HS-5 (cell line): ENCODE measurements at places on chromosomes 7 and 10.
A peak's percentile ranks its signal among the peaks of the same experiment; 100 is the strongest.

GRCh38 chr10:96017191-96017687 is 26.1 kb upstream of the CCNJ start:
- peak; percentile 19 for DNase-seq

DNA sequence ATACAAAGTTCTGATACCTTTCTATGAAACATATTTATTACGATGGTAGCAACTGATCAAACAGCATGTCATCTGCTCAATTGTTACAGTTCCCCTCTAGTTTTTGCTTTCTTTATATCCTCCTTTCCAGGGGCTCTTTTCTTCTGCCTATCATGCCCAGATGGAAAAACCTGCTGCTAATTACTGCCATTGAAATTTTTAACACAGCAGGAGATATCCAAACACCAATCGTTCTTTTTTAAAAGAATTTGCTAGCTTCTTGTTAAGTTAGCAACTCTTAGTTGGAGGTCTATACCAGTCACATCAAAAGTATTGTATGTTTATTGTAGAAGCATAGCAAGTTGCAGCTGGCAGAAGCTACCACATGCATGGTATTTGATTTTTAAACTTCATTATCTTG is 768.5 kb downstream of the NXPH1 start:
- no peak for DNase-seq

GRCh38 chr10:114893251-114893650 is 44.7 kb upstream of the TRUB1 start:
- DNase-seq = no peak

DNA sequence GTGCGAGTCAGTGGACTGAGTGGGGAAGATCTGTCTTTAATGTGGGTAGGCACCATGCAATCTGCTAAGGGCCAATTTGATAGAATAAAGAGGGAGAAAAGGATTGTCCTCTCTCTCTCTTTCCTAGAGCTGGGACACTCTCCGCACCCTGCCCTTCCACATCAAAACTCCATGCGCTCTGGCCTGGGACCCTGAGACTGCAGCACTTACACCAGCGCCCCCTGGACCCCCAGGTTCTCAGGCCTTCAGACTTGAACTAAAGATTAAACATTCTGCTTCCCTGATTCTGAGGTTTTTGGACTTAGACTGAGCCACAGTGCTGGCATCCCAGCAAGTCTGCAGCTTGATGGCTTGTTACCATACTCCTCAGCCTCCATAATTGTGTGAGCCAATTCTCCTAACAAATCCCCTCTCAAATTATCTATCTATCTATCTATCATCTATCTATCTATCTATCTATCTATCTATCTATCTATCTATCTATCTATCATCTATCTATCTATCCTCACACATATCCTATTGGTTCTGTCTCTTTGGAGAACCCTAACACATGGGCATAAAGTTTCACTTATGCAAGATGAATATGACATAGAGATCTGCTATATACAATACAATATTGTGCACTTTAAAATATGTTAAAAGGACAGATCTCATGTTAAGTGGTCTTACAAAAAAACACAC is 22.4 kb upstream of the OR2A5 start:
- no peak for DNase-seq

GRCh38 chr7:100360135-100360854 is 2.4 kb downstream of the PILRB start:
- DNase-seq = no peak

- DNase-seq = no peak
Measured at GRCh38 chr7:44824894-44825526, 22.9 kb downstream of the H2AZ2 start.

DNA sequence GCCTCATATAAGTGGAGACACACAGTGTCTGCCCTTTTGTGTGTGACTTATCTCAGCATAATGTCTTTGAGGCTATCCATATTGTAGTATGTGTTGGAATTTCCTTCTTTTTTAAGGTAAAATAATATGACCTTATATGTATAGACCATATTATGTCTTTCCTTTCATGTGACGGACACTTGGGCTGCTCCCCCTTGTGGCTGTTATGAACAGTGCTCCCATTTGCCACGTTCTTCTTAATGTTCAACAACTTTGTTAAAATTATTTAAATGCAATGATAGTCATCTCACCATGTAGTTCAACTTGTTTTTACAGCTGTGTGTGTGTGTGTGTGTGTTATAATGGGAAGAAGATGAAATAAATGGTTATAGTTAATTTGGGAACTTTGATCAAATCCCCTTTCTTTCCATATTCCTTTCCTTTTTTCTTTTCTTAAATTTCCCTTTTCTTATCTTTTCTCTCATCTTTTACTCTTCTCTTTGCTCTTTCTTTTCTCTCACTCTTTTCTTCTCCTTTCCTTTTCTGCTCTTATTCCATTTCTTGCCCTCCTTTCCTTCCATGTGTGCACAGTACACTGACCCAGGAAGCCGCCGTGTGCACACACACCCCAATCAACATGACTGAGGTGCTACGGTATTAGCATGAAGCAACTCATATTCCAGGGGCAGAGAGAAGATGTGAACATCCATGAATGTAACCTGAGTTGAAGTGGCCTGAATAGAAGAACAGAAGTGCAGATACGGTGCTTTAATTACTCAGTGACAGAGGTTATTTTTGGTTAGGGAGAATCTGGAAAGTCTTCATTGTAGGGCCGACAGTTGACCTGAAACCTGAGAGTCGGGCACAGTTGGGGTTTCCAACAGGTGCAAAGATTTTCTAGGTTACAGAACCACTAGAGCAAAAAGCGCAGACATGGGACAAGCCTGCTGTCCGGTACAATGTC is 596.6 kb downstream of the SDK1 start:
- no peak for DNase-seq

DNA sequence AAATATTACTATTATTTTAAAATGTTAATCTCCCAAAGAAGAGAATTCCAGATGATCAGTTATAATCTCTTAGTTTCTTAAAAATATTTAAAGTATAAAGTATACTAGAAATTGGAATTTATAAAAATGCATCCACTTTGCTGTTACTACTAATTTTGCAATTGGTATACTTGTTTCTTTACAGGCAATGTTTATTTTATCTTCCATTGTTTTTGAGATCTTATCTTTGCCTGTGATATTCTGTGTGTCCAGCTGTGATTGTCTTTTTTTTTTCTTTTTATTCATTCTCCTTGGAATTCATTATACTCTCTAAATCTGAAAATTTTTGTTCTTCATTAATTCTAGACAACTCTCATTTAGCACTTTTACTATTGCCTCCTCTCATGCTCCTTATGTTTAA is 652.6 kb downstream of the TNS3 start:
- DNase-seq = no peak

GRCh38 chr10:15169555-15170401 is 1.3 kb upstream of the NMT2 start:
- DNase-seq = no peak

GRCh38 chr10:13518076-13518692 is 10.6 kb downstream of the BEND7 start:
- DNase-seq = no peak

DNA sequence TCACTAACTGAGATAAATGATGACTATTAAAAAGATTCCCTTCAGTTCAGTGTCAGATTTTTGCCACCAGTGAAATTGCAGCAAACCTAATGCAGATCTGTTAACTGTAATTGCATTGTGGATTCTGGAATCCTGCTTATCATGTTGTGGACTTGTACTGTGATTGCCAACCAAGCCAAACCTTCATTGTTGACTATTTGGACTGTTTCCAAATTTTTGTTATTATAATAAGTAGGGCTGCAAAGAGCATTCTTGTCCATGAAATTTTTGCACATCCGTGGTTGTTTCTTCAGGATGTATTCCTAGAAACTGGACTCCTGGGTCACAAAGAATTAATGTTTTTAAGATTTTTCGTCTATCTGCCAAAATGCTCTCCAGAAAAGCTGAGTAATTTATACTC is 281.6 kb upstream of the ZMIZ1 start:
- no peak for DNase-seq

DNA sequence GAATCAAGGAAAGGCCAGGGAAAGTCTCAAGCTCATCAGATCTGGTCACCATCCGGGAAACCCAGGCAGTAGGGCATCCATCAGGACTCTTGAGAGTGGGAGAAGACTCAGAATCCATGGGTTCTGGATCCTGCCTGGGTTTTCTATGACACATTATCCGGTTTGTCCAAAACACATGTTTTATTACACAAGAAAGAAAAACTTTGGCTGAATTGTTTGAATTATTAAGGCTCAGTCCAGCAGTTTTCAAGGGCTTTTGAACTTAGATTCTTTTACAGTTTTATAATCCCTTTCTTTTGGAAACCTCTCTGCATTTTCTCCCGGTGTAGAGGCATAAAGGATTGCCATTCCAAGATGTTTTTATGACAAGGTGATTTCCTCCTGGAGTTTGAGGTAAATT is 528.5 kb upstream of the MGMT start:
- no peak for DNase-seq

DNA sequence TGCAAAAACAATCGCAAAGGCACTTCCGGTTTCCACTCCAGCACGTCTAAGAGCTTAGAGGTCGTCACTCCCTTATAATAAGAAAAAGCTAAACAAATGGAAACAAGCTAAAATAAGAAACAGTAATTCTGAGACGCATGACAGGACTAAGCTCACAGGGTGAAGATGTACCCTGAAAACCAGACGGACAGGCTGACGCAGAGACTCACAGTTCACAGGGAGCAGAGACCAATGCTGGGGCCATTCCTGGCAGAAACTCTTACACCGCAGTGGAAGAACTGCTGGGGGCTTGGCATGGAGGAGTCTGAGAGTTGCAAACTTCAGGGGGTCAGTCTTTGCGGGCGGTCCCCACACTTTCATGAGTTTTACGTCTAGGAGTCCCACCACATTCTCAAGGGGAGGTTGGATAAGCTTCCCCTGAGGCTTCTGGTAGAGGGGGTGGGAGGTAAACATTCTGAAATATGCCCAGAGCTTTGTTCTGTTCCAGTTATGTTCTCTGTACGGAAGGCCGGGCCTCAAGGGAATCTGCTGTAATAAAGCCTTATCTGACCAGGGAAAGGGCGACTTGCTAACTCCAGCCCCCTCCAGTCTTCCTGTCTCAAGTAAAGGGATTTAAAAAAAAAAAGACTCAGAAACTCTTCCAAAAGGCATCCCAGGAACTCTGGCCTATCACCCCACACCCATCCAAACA is 47.8 kb downstream of the BRI3 start:
- DNase-seq = no peak

DNA sequence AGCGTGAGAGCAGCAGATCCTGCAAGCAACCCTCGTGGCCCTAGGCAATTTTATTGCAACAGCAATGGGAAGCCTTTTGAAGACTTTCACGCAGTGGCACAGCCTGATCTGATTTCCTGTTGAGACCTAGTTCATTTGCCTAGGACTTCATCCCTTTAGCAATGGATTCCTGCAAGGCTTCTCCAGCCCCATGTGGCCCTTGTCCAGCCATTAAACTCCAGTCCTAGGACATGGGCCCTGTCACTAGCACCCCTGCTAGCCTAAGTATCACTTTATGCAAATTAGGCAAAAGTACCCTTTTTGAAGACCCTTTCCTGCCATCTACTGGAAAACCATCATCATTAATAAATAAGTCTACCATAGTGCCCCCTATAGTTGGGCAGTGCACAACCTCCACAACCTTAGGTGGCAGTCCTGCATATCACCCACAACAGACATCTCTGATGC is 379.4 kb downstream of the GALNT17 start:
- no peak for DNase-seq

DNA sequence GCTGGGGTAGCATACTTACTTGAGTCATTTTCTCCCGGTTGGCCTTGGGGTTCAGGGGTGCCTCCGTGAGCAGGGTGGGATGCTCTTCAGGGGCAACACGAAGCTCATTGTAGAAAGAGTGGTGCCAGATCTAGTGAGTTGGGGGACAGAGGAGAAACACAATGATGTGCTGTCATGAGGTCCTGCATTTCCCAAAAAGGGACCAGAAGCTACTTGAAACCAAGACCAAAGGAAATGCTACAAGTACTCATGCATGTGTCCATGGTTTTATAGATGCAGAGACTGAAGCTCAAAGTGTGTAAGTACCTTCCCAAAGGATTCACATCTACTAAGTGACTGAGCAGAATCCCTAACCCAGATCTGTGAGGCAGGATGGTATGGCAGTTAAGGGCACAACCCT is 8.8 kb downstream of the ACTA2 start:
- no peak for DNase-seq

GRCh38 chr7:151313857-151314256 is 27.8 kb upstream of the NUB1 start:
- no peak for DNase-seq

- no peak for DNase-seq
Measured at GRCh38 chr10:13632440-13632839, 45.7 kb downstream of the PRPF18 start.

DNA sequence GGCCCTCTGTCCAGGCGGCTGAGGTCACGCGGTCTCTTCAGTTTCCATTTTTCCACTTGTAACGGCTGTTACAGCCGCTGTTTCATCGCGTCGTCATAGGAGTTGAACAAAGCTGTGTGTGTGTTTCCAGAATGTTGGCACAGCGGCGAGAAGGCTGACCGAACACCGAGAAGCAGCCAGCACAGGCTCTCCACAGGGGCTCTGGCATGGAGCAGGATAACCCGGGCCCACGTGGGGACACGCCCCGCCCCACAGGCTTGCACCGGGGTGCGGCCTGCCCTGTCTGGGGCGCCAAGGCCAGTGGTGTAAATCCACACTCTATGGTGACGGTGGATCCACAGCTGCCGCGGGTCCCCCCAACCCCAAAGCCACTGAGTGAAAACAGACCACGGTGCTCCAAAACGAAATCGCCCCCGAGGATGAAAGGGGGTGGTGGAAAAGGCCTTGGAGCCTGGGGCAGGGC is 448.2 kb downstream of the DNAJB6 start:
- no peak for DNase-seq

GRCh38 chr10:43160921-43161255 is 22.6 kb downstream of the CSGALNACT2 start:
- DNase-seq = no peak

- DNase-seq = no peak
Measured at GRCh38 chr10:51748959-51749358, 49.6 kb upstream of the CSTF2T start.

- DNase-seq = no peak
Measured at GRCh38 chr7:158586499-158587161, 993 bp downstream of the PTPRN2 start.

DNA sequence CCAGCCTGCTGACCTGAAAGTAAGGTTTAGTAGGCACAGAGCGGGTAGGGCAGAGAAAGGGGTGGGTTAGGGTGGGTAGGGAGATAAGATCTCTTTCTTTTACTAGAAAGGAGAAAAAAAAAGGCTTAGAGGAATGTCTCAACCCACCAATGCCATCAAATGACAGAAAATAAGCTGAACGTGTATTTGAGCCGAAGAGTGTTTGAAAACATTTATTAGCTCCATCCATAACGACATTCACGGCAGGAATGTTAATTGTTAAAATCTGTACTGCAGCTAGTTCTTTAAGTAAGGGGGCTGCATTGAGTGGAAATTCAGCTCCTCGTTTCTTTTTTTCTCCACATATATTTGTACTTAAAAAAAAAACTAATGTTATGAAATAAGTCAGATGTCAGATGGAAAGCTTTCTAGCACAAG is 63.7 kb upstream of the ARID5B start:
- DNase-seq = no peak

DNA sequence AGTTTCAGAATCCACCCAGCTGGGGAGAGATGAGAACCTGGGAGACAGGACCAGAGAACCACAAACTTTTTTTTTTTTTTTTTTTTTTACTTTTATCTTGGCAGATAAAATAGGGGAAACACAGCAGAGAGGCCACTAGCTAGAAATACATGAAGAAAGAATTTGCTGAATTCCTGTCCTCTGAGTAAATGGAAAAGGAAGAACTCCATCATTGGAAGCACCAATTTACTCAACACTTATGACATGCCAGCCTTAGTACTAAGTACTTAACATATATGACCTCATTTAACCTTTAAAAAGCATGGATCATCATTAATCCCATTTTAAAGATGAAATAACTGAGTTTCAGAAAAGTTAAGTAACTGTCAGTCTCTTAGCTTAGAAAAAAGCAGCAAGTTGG is 343.0 kb upstream of the NPSR1 start:
- peak; percentile 84 for DNase-seq
